ENCODE measurements at places on chromosomes 16 and 17.
A peak's percentile ranks its signal among the peaks of the same experiment; 100 is the strongest.

- no peak for DNase-seq
Observed at GRCh38 chr16:13104772-13105171, 203.4 kb downstream of the SHISA9 start.

DNA sequence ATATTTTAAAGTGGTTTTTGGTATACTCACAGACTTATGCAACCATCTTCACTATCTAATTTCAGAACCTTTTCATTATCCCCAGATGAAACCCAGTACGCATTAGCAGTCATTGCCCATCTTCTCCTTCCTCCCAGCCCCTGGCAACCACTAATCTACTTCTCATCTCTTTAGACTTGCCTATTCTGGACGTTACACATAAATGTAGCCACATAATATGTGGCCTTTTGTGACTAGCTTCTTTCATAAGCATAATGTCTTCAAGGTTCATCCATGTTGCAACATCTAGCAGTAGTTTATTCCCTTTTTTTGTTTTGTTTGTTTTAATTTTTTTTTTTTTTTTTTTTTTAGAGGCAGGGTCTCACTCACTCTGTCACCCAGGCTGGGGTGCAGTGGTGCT, 28.5 kb upstream of the C17orf107 start:
- no peak for DNase-seq

GRCh38 chr17:79039171-79039570, 15.2 kb downstream of the C1QTNF1 start:
- DNase-seq, result no peak

DNA sequence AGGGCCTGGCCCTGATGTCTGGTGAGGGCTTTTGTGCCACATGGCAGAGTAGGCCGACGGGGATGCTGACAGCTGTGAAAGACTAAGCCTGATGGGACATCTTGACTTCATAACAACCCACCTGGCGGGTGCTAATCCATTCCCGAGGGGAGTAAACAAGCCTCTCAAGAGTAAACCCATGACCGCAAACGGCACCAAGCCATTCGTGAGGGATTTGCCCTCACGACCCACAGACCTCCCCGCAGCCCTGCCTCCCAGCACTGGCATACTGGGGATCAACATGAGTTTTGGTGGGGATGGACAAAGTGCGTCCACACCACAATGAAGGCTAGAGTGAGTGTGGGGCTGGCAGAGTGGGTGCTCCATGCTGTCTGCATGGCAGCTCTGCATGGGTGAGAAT, 11.7 kb downstream of the RNF213 start:
- DNase-seq, result no peak

GRCh38 chr17:1414001-1414574, 14.1 kb upstream of the YWHAE start:
- no peak for DNase-seq

- no peak for DNase-seq
Observed at GRCh38 chr17:74898376-74898946, 5.0 kb upstream of the FADS6 start.

GRCh38 chr16:8402981-8403843, 187.1 kb downstream of the TMEM114 start:
- no peak for DNase-seq

GRCh38 chr17:71585540-71585939, 535.3 kb upstream of the SOX9 start:
- no peak for DNase-seq

GRCh38 chr17:72931635-72932034, 160.9 kb downstream of the SLC39A11 start:
- no peak for DNase-seq

DNA sequence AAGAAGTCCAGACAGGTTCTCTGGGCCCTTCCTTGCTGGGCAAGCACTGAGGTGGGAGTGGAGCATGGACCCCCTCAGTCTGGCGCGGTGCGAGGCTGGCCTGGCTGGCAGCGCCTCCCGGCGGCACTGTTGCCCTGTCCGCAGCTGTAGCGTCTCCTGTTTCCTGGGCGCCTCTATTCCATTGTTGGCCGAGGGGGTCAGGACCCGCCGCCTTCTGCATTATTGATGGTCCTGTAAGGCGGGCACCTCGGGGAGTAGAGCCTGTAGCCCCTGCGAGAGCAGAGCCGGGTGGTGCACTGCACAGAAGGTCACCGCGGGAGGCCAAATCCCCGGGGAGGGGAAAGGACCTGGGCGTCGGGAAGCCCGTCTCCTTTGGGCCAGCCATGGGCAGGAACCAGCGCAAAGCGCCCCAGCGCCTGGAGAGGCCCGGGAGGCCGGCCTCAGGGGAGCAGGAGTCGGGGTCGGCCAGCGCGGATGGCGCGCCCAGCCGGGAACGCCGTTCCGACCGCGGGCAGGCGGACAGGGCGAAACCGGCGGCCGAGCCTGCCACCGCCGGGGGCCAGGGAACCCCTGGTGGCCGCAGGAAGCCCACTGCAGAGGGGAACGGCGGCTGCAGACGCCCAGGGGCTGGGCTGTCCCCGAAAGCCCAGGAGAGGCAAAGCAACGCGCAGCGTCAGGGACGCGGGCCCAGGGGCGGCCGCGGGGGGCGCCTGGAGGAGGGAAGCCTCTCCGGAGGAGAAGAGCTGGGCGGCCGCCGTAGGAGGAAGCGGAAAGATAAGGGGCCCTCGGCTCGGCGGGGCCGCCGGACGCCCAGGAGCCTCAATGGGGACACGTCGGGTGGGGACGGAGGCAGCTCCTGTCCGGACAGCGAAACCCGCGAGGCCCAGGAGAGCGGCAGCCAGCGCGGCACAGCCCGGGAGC, at the start of gene MYO15B:
Gene MYO15B (plus strand): TSS at position 126 of the 921 bp plus-strand sequence. CDS start 258 bp downstream, at position 384.
- peak; percentile 52 for DNase-seq

DNA sequence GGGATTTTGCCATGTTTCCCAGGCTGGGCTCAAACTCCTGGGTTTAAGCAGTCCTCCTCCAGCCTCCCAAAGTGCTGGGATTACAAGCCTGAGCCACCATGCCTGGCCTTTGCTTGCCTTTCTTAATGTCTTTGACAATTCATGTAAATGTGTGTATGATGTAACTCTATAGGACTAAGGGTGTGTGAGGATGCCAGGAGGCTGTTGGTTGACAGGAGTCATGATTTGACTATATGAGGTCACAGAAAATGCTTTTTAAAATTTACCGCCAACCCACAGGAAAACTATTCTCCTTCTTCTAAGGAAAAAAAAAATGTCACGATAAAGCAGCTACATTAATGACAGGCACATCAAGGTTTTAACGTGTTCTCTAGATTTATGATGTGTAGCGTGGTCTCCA, 118.8 kb downstream of the WWOX start:
- DNase-seq, result no peak

DNA sequence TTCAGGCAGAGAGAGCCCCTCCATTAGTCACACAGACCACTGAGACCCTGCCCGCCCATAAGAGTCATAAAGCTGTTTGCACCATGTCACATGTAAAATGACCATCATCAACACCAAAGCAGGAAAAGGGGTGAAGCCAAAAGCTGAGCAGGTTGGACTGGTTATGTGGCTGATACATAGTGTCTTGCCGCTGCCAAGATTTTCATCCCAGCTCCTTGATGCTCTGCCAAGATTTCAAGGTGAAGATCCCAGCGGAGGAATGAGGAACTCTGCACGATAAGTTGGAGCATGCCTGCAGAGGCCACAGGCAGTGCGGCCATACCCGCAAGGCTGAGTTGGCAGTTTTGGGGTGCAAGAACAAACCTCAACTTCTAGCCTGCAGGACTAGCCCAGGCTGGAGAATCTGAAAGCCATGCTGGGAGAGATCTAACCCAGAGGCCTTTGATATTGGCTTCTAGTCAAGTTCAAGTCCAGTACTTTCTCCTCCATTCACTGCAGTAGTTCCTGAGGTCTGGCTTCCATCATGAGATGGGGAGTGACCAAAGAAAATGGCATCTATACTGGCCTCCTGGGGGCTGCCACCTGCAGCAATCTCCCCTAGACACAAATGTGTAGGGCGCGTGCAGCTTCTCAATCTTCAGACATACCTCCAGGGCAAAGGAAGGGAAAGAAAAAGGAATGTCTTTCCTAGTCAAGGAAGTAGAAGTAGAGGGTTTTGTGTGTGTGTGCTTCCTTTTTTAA, 79.7 kb upstream of the NOL11 start:
- no peak for DNase-seq

GRCh38 chr16:3192476-3193019, 4.5 kb downstream of the OR1F1 start:
- DNase-seq, result no peak

DNA sequence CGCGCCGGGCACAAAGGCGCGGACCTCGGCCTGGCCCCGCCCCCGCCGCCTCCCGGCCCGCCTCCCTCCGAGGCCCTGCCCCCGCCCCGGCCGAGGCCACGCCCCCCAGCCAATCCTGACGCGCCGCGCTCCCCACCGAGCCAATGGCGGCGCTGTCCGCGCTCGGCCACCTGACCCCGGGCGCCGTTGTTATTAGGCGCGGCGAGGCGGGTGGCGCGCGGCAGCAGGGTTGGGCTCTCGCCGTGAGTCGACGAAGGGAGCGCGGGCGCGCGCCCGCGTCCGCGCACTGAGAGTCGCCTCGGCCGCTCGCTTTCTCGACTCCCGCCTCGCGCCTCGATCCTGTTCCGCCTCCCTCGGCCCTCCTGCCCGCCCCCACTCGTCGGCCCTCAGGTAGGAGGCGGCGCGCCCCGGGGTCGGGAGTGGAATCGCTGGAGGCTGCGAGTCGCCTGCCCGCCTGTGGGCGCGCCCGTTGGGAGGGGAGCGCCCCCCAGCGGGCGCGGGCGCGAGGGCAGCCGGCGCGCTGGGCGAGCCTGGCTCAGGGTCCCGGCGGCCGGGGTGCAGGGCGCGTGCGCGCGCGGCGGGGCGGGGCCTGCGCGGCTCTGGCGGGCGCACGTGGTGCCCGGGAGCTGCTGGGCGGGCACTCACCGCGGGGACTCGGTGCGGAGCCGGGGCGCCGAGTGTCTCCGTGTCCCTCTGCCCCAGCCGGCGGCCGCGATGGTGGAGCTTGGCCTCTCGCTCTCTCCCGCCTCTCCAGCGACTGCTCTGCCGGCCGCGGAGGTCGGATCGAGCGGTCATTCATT, 405 bp upstream of the CBLN1 start:
- DNase-seq, result no peak

- DNase-seq, result no peak
Observed at GRCh38 chr16:25030420-25031131, 15.4 kb upstream of the ARHGAP17 start.

DNA sequence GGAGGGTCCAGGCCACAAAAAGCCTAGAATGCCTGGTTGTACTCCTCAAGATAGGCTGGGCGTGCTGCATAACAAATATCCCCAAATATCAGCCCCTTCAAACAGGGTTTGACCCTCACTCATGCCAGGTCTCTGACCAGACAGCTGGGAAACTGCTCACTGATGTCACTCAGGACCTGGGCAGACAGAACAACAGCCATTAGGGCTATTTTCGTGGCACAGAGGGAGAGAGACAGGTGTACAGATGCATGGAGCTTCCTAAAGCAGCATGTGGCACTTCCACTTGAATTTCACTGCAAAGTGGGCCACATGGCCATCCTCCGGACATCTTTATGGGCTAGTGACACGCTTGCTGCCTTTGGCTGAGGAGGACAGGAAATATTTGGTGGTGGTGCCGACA, 73.1 kb downstream of the SREBF1 start:
- no peak for DNase-seq

- no peak for DNase-seq
Observed at GRCh38 chr17:18968945-18969887, 17.3 kb downstream of the SLC5A10 start.

DNA sequence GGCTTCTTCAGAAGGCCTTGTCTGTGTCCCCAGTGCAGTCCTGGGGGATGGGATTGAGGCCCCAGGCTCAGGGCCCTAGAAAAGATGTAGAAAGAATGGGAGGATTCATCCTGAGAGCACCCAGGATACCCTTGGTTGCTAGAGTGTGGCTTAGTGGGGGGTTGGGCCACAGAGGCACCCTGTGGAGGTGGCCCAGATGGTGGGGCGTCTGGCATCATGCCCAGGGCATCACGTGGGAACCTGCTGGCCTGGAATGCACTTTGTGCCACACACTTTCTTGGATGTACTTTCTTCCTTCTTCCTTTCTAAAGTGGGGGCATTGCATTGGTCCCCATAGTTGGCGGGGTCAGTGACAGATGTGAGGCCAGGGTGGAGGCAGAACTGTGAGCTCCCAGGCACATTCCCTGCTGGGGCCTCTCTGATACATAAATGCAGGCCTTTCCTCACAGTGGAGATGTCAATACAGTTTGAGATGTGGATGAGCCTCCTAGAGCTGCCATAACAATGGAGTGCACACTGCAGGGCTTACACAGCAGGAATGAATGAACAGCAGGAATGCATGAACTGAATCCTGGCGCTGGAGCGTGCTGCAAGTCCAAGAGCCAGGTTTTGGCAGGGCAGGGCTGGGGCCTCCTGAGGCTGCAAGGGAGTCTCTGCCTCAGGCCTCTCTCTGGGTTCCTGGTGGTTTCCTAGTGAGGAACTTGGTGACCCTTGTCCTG, 43.3 kb downstream of the MGAT5B start:
- no peak for DNase-seq

DNA sequence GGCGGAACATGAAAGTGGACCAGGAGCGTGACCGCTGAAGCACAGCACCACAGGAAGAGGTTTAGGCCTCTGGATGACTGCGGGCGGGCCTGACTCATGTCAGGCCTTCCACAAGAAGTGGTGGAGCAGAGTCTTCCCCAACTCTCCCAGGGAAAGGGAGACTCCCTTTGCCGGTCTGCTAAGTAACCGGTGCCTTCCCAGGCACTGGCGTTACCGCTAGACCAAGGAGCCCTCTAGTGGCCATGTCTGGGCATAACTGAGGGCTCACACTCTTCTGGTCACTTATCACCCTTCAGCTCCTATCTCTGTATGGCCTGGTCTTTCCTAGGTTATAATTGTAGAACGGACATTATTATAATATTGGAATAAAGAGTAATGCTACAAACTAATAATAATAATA, 1931.9 kb downstream of the TP53TG3F start:
- no peak for DNase-seq

DNA sequence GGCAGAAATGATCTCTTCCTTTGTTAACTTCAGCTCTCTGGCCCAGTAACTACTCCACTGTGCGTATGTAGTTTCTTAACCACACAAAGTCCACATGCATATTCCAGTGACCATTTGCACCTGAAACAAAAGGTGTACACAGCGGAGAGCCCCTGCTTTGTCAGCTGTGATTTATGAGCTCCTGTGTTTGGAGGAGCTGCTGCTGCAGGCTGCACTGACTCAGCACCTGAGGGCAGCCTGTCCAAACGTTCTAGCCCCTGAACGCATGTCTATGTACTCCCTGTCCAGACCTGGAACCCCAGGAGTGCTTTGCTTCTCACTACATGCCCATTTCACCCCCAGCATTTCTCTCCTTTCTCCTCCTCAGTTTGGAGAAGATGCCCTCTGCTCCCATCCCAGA, 216.1 kb downstream of the ABCC12 start:
- DNase-seq, result no peak

- DNase-seq, result peak; percentile 10
Observed at GRCh38 chr16:21101631-21102420, 48.8 kb downstream of the DNAH3 start.

All from AML-193 (cell line).